ENCODE measurements at places on chromosomes 6 and 20.

GRCh38 chr6:138897031-138897430 is 91.0 kb downstream of the REPS1 start:
- no peak for DNase-seq

DNA sequence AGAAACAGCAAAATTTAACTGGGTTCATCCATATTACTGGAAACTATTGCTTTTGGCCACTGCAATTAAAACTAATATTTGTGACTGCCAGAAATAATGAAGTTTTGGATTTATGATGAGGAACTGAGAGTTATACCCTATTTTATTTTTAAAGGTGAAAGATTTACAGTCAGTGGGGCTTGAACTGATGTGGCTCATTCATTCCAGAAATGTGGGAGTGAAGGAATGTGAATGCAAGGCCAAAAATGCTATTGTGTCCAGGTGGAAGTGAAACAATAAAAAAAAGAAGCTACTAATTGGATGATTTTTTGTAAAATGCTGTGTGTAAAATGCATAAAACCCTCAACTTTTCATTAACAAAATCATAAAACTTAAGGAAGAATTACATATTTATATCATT is 491.9 kb downstream of the COL12A1 start:
- DNase-seq, result no peak

GRCh38 chr20:13297147-13297899 is 76.2 kb downstream of the ISM1 start:
- DNase-seq, result no peak

DNA sequence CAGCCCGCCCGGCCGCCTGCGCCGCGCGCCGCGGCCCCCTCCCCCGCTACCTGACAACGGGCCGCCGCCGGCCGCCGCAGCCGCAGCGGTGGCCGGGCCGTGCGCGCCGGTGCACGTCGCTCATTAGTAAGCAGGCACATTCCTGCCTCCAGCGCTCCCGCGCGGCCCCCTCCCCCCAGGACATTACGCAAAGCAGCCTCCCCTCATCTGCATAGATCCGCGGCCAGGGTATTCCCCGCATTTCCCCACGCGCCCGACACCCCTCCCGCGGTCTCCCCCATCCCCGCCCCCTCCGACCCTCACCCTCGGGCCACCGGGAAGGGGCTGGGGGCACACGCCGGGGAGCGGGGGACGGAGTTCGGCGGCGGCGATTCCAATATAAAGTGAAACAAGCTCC is at the start of gene HIVEP2:
Gene HIVEP2 (minus strand): TSS at position 128 of the 397 bp plus-strand sequence. CDS start 170,438 bp downstream, outside the sequence.
- peak; percentile 73 for DNase-seq

DNA sequence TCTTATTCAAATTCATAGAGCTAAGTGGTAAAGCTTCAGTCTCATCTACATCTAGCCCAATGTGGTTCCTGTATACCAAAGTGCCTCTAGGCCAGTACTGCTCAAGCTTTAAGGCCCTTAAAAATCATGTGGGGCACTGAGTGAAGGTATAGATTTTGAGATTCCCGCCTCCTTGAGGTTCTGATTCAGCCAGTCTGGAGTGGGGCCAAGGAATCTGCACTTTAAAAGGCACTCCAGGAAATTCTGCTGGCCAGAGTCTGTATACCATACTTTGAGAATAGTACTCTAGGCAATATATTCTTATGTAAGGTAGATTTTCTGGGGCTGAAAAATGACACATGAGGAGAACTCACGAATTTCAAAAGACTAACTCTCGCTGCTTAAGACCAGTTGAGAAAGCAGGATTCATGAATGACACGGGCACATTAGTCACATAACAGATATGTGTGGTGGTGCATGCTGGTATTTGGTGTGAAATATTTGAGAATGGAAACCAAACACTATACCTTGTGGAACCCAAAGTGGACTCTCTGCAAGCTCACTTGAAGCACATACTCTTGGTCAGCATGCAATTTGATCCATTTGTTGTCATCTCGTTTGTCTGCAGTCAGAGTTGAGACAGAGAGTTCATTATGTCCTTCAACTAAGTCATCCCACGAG is 47.6 kb upstream of the SIM1 start:
- DNase-seq, result peak; percentile 4

- no peak for DNase-seq
These were observed 328.4 kb upstream of the CNR1 start for GRCh38 chr6:88494401-88495140.

DNA sequence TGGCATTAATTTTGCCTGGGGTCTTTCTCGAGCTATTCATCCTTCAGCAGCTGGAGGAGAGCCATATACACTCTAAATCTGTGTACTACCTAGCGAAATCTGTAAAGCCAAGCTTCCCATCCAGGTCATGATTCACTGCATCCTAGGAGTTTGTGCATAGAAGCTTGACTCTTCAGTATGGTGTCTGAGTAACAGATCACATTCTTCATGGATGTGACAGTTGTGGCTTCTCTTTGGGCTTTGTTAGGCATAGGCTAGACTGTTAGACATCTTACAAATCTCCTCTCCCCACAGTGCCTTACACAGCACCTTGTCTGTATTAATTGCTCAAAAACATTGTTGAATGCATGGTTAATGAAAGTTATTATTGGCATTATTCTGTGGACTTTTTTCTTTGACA is 177.0 kb downstream of the EYA4 start:
- no peak for DNase-seq

- peak; percentile 99 for DNase-seq
These were observed 131.8 kb downstream of the TIAM2 start for GRCh38 chr6:155126727-155127439.

DNA sequence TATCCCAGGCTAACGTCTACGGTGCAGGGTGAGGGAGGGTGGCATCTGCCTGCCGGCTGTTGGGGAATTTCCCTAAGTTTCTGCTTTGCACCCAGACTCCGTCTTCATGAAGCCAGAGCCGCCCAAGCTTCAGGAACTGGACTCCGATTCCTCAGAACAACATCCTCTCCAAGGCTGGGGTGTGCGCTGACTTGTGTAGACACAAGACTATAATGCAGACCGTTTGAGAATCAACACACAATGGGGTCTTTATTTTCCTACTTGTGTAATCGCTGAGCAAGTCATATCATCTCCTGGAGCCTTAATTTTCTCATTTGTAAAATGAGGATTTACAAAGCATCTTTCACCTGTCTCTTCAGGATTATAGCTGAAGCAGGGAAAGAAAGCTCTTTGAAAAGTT is 160.5 kb upstream of the AGPAT4 start:
- DNase-seq, result peak; percentile 45

DNA sequence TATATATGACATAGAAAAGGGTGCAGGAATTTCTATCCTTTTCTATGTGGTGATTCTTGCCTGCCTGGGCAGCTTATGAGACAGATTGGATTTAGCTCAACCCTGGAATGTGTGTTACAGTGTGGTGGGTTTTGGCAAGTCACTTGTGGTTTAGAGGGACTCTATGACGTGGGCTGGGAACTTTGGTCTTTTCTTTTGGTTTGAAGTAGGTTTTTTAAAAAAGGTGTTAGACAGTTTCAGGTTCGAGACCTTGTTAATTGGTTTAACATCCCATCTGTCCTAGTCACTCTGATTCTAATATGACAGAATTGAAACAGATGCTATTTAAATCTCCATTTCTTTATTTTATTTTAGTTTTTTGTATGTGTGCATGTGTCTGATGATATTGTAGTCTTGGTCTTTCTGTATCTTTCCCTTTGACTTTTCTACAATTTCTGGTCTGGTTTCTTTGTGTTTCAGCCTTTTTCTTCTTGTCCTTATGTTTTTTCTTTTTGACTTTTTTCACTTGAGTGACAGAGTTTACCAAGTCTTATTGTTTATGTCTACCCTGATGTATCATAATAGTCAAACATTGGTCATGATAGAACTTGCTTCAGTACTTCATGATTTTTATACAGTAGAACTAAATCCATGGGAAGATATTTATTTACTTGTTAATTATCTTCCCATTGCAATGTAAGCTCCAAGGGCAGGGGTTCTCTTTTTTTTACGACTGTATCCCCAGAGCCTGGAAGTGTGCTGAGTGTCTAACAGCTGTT is 174.3 kb downstream of the CDKAL1 start:
- DNase-seq, result peak; percentile 4

Measured in RCC 7860 (cell line).